ENCODE measurements at places on chromosomes 4 and X.

GRCh38 chr4:152281211-152281610 lies 254.7 kb downstream of the FBXW7 start:
- no peak for DNase-seq

- no peak for DNase-seq
Measured at GRCh38 chr4:140255467-140255866, 101.5 kb upstream of the MAML3 start.

- peak; percentile 1 for DNase-seq
Measured at GRCh38 chrX:111568354-111568753, 56.9 kb downstream of the SERTM2 start.

GRCh38 chr4:135120195-135120594 lies 918.6 kb upstream of the PABPC4L start:
- DNase-seq = no peak

GRCh38 chrX:130606425-130606824 lies 204.6 kb downstream of the RBMX2 start:
- DNase-seq = no peak

GRCh38 chrX:109378281-109378680 lies 103.6 kb downstream of the GUCY2F start:
- no peak for DNase-seq

DNA sequence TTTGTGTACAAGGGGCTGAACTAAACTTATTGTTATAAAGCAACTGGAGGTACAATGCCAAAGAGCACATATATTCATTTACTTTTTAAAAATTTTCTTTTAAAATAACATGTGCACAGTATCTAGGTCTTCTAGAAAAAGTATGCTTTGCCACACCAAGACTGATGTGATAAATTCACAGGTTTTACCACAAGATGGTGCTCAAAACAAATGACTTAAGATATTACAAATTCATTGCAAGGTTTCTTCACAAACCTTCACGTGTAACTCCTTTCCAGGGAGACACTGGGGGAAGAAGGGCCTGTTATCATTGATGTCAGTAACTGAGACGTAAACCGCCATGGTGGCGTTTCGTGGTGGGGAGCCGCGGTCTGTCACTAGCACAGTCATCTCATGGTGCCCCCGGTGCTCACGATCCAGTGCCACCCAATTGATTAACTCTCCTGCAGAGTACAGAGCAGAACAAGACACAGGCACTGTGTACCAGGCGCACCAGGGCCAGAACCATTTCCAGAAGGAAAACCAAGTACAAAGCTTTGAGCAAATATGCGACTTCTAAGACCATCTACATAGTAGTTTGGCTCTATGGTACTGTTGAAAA lies 162.2 kb downstream of the DCHS2 start:
- DNase-seq = peak; percentile 55

GRCh38 chrX:27444093-27444908 lies 18.8 kb downstream of the PPP4R3C start:
- DNase-seq = no peak

DNA sequence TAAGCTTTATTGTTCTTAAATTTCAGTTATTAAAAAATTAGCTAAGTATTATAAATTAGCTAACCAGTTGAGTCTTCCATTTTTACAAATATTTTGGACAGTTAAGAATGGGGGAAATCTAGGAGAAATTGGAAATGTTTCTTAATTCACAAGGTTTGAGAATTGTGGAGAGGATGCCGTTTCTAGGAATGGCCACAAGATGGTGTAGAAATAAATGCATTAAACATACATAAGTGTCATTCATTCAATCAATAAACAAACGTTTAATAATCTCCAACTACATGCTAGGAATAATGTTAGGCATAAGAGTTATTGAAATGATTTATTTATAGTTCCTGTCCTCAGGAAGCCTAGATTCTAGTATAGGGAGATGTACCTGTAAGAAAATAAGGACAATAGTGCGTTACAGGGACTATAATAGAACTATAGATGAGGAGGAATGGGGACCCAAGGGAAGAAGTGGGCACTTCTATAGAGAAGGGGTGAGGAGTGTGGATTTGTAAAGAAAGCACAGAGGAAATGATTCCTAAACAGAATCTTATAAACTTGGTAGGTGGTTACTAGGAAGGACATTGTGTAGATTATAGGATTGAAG lies 195.7 kb upstream of the ANK2 start:
- DNase-seq = no peak

- peak; percentile 15 for DNase-seq
Measured at GRCh38 chrX:20060961-20061748, 55.6 kb downstream of the MAP7D2 start.

DNA sequence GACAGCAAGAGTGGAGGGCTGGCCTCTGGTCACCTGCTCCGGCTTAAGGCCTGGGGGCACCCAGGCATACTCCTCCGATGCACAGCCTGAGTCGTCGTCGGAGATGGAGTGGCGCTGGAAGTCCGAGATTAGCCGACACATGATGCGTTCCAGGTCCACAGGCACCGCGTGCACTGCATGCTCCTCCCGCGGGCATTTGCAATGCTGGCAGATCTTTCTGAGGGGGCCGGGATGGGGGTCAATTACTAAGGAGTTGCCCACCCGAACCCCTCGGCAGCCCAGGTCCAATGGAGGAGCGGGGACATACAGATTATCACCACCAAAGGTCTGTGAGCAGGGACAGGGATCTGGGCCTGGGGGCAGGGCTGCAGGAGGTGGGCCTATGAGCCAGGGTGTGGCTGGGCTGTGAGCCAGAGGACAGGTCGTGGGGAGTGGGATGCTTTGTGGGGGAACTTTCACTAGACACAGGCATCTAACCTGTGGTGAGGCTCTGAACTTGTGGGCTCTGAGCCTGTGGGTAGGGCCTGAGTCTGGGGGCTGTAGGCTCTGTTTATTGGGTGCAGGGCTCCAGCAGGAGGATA lies 2.4 kb downstream of the PRICKLE3 start:
- DNase-seq = no peak

GRCh38 chr4:145352438-145353145 lies 129.1 kb upstream of the SMAD1 start:
- no peak for DNase-seq

DNA sequence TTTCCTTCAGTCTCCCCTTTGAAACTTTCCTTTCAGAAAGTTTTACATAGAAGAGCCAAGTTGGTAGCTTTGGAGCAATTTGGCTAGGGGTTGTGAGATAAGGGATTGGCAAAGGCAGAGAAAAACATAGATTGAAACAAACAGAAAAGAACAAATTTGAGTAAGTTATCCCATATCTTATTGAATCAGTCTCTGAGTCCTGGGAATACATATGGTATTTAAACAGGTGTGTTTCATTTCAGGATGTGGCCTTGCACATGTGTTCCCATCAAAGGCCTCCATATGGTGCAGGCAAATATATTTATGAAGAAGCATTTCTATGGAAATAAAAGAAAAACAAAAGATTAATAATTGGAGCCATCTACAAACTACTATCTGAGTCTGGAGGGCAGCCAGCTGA lies 227.9 kb upstream of the ZFP42 start:
- no peak for DNase-seq

DNA sequence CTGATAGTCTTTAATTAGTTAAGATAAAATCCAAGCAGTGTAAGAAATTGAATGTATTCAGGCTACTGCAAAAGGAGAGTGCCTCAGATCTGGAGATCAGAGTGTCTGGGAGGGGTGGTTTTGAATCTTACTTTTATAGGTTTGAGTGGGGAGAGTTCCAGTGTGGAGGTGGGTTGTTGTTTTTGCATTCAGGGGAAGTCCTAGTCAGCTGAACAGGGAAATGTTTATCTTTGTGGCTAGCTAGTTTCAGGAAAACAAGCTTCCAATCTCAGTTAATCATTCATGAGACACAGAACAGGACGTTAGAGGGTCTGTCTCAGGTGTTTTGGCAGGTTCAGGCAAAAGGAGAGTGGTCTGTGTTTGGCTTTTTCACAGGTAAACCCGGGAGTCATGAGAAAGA lies 26.0 kb downstream of the ZNF81 start:
- no peak for DNase-seq

GRCh38 chrX:13051529-13052172 lies 7.2 kb upstream of the FAM9C start:
- no peak for DNase-seq

- DNase-seq = no peak
Measured at GRCh38 chr4:155299103-155299502, 77.7 kb downstream of the MAP9 start.

GRCh38 chr4:25330905-25331808 lies 18.6 kb downstream of the ZCCHC4 start:
- no peak for DNase-seq

- DNase-seq = peak; percentile 97
Measured at GRCh38 chr4:185183622-185184281, 20.0 kb downstream of the CFAP97 start.

GRCh38 chrX:139739138-139739537 lies 31.2 kb upstream of the MCF2 start:
- DNase-seq = no peak

DNA sequence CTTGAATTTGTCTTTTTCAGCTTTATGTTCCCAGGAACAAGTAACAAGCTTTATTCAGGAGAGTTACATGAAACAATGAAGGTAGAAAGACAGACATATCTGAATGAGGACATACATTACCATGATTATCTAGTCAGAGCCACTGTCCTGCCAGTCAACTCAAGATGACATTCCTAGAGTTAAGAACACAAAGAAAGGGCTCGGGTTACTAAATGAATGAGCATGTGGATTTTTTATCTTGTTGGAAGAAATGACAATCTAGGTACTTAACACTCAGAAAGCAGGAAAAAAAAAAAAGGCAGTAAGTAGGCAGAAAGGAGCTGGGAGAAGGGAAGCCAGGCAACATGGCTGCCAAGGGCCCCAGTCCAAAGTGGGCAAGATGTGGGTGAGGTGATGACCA lies 28.0 kb upstream of the PACRGL start:
- no peak for DNase-seq
